C1 segment of cervical spinal cord (tissue), 14 donors: ENCODE measurements at places on chromosomes 7 and 10.
A peak's percentile ranks its signal among the peaks of the same experiment; 100 is the strongest.

- DNase-seq: no peak
These were observed 153.7 kb upstream of the AGK start for GRCh38 chr7:141397236-141398163.

GRCh38 chr10:15167411-15168290, 842 bp downstream of the NMT2 start:
- DNase-seq: peak; percentile 46

GRCh38 chr7:86846494-86847190, 202.9 kb downstream of the GRM3 start:
- DNase-seq: no peak

DNA sequence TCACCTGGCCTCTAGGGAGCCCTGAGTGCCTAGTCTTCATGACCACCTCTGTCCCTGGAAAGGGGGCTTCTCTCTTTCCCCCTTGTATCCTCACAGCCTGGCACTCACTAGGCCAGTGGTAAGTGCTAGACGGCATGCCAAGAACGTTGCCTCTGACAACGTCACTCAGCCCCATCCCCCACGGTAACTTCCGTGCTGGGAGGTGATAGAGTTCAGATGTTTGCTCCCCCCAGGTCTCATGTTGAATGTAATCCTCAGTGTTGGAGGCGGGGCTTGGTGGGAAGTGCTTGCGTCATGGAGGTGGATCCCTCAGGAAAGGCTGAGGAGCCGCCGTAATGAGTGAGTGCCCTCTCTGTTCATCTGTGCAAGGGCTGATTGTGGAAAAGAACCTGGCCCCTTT, 343.3 kb upstream of the MKI67 start:
- no peak for DNase-seq

DNA sequence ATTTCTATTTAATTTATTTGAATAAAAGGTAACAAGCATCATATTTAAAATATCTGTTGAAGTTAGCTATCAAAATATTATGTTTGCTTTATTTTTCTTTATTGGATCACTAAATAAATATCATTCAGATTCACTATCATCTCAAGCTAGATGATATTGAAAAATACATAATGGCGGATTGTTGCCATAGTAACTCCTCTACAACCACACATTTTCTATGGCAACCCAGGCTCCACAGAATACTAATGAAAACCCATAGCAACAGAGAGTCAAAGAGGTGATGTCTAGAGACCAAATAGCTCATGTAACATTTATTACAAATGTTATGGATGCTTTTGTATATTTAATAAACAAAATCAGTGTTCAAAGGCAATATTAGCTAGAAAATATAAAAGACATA, 148.9 kb upstream of the CDK1 start:
- no peak for DNase-seq

DNA sequence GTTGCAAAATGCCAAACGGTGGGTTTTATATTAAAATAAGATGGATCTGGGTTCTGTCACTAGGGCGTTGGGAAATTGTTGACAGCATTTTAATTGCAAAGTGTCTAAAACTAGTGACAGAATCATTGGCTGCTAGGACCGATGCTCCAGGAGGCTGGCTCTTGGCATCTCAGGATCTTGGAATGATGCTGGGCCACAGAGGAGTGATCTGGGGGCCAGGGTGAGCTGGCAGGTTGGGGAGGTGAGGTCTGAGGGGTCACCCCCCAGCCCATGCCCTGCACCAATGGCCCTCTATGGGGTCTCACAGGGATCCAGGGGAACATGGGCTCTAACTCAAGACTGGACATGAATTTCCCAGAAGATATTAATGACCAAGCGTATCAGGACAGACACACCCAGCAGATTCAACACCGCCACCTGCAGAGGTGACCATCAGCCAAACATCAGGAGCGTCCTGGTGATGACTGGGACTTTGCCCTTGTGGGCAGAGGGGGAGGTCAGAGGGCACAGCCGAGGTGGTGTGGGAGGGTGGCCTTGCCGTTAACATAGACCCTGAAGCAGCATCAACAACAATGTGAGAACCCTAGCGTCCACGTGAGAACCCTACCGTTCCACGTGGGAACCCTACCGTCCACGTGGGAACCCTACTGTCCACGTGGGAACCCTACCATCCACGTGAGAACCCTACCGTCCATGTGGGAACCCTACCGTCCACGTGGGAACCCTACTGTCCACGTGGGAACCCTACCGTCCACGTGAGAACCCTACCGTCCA, 89.0 kb upstream of the PPP2R2D start:
- no peak for DNase-seq

DNA sequence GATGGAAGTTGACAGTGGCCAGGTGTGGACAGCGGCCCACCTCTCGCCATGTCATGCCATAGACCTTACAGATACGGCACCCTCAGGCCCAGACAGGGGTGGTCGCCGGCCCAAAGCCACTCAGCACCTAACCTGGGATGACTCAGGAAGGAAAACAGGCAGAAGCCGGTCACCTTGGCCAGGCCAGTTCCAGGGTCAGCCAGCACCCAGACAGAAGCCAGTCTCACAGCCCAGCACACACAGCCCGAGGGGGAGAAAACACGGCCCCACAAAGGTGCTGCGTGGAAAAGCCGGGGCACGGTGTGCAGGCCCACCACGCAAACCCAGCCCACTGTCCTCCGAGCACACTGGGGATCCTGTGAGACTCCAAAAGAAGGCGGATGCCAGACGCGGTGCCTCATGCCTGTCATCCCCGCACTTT, 95.2 kb upstream of the DNAAF5 start:
- no peak for DNase-seq

- no peak for DNase-seq
These were observed 187.6 kb downstream of the PFKFB3 start for GRCh38 chr10:6390213-6390845.

GRCh38 chr10:1315178-1315577, 259.0 kb downstream of the WDR37 start:
- DNase-seq: no peak

DNA sequence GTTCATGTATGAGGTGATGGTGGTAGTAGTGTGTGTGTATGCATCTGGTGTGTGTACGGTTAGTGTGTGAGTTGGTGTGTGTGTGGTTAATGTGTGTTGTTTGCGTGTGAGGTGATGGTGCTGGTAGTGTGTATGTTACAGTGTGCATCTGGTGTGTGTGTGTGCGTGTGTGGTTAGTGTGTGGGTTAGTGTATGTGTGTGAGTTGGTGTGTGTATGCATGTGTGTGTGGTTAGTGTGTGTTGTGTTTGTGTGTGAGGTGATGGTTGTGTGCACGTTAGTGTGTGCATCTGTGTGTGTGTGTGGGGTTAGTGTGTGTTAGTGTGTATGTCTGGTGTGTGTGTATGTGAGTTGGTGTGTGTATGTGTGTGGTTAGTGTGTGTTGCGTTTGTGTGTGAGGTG, 153.0 kb downstream of the ACTR3B start:
- no peak for DNase-seq

DNA sequence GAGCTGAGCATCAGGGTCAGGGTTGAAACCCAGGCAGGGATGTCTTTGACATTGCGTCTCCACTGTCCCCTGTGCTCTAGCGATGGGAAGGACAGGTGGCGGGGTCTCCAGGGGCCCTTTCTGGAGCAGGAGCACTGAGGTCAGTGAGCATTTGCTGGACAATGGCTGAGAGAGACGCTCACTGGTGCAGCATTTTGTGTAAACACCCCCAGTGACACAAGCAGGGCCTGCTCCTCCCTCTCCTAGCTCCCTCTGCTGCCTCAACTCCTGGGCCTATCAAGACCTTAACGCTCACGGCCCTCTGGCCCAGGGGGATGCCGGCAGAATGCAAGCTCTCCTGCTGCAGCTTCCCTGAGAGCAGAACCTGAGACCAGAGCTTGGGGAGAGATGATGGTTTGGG, 17.4 kb upstream of the INMT start:
- DNase-seq: no peak

GRCh38 chr10:71213127-71213621, 804 bp downstream of the UNC5B start:
- DNase-seq: no peak

- no peak for DNase-seq
These were observed 198.7 kb downstream of the CXCL12 start for GRCh38 chr10:44186150-44186549.

- no peak for DNase-seq
These were observed 145.2 kb downstream of the SUGCT start for GRCh38 chr7:40279991-40280390.

DNA sequence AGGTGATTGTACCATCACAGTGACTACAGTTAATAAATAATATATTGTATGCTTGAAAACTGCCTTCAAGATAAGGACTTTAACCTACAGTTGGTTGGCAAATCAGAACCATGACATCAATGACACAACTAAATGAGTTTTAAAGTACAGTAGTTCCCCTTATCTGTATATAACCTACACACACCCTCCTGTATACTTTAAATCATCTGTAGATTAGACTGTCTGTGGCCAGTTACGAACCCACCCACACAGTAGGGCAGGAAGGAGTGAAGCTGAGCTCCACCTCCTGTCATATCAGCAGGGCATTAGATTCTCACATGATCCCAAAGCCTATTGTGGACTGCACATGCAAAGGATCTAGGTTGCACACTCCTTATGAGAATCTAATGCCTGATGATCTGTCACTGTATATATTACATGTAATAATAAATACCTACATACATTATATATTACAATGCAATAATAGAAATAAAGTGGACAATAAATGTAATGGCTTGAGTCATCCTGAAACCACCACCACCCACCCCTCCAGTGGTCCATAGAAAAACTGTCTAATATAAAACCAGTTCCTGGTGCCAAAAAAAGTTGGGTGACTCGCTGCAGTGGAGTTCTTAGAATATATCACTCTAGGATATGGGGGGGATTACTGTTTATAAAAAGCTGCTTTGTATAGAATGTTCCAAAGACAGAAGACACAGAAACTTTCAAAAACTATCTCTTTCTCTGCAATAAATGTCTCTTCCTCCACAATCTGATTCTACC, 5.6 kb downstream of the TPK1 start:
- DNase-seq: no peak

DNA sequence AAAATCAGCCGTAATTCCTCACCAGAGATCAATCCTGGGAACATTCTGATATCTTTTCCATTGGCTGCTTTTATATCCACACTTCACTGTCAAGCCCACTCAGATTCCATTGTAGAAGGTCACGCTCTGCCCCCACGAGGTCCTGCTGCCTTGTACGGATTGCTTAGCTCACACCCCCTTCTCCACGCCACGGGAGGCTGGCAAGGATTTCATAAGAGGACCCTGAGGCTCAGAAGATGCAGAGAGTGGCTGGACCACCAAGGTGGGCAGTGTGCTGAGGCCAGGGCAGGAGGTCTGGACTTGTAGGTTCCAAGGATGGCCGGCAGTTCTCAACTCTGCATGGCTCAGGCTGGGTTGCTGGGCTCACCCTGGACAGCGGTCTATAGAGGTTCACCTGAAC, 149.7 kb downstream of the RNF216 start:
- no peak for DNase-seq

DNA sequence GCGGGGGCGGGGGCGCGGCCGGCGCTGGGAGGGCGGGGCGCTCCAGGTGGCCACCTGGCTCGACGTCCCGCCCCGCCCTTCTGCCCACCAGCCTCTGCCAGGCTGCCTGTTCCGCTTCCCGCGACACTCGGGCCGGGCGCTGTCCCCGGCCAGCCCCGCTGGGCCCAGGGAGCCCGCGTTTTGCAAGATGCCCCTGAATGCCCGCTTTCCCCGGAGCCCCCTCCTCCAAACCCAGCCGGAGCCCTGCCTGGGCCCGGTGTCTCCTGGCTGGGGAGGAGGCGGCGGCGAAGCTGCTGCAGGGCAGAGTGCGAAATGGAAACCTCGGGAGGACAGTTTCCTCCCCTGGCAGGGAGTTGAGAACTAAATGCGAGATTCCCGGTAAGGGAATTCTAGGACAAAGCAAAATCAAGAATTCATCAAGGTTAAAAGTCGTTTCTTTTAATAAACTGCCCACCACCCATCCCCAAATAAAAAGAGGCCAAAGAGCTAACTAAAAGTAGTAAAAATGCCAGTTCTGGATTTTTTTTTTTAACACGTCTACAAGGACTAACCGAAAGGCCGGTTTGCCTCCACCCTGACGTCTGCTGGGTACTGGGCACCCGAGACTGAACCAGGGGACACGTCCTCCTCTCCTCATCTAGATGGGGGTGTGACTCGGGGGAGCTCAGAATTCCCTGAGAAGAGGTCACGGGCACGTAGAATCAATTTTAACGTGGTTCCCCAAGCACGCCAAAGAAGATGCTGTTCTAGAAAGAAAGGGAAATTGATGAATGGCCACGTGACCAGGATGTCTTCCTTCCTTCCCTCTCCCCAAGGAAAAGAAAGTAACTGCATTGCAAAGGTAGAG, 200.4 kb upstream of the NFE2L3 start:
- no peak for DNase-seq

GRCh38 chr7:80243425-80243824, 108.8 kb downstream of the GNAI1 start:
- DNase-seq: no peak

- no peak for DNase-seq
These were observed 63.7 kb downstream of the PRKG1 start for GRCh38 chr10:51137756-51138529.

DNA sequence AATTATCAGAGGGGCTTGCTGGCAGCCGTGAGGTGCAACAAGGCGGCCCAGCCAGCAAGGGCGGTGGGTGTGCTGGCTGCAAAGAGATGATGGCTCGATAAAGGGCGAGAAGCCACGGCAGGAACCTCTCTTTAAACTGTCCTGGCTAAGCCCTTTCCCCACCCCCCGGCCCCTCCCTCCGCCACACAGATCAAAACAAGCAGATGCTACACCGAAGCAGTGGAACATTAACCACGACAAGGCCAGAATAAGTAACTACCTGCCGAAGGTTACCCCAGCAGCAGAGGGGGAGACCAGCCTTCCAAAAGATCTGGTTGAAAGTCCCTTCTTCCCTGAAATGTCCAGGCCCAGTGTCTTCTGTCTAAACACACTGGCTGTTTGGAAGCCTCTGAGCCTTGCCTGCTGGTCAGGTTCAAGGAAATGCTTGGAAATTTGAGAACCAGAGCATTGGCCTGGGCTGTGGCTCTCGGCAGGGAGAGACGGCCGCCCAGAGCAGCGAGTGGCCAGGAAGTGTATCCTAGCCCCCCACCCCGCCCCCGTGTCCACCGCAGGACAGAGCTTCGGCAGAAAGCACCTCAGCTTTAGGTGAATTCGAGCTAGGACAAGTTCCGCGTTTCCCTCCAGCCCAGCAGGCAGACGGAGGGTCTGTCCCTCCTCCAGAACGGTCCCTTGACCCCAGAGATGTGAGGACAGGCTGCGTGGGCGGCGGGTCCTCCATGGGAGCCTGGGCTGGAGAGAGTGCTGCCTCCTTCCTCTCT, 2.1 kb downstream of the FAM20C start:
- DNase-seq: no peak

- DNase-seq: no peak
These were observed 39.6 kb upstream of the LMTK2 start for GRCh38 chr7:98066934-98067507.

- no peak for DNase-seq
These were observed 2.1 kb downstream of the PAXIP1 start for GRCh38 chr7:155000795-155001194.

- DNase-seq: no peak
These were observed 74.9 kb upstream of the PPIF start for GRCh38 chr10:79272353-79272752.
